ENCODE measurements at places on chromosomes 5 and 9. TPM values are rescaled to one million over a fixed set of nuclear protein-coding genes. Genes with fewer than 3 reads are reported as not detected.

DNA sequence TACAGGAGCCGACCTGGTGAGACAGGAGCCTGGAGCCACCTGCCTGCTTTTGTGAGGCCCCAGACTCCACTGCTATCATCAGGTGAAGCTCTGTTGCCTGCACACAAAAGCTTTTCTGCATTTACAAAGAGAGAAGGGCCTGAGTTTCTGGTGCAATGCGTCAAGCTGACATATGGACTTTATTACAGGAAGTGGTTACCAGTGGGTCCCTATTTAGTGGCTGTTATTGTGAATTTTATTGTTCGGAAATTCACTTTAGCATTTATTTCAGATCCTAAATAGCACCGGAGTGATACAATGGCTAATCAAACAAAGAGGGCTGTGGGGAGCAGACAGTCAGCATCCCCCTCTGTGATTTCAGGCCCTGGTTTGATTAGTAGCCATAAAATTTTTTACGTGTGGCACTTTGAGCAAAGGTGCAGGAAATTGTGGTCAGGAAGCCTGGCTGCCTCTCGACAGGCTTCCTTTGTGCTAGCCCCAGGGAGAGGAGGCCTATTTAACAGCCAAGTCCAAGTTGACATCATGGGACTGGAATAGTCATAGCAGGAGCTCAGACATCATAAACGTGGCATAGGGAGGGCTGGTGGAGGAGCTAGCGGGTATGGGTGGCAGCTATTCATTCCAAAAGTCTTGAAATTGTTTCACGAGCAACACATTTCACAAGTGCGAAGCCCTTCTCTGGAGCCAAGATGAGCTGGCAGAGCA, 8.4 kb downstream of the TGFBI start:
- no peaks in the 10 kb centered on the region for H3K36me3 ChIP-seq
- peak; percentile 28 for DNase-seq

NSG2 gene
- polyA plus RNA-seq: not detected

BRD9 gene
- polyA plus RNA-seq: 16.4 TPM

MYORG gene
- 0.69 TPM for polyA plus RNA-seq

DNA sequence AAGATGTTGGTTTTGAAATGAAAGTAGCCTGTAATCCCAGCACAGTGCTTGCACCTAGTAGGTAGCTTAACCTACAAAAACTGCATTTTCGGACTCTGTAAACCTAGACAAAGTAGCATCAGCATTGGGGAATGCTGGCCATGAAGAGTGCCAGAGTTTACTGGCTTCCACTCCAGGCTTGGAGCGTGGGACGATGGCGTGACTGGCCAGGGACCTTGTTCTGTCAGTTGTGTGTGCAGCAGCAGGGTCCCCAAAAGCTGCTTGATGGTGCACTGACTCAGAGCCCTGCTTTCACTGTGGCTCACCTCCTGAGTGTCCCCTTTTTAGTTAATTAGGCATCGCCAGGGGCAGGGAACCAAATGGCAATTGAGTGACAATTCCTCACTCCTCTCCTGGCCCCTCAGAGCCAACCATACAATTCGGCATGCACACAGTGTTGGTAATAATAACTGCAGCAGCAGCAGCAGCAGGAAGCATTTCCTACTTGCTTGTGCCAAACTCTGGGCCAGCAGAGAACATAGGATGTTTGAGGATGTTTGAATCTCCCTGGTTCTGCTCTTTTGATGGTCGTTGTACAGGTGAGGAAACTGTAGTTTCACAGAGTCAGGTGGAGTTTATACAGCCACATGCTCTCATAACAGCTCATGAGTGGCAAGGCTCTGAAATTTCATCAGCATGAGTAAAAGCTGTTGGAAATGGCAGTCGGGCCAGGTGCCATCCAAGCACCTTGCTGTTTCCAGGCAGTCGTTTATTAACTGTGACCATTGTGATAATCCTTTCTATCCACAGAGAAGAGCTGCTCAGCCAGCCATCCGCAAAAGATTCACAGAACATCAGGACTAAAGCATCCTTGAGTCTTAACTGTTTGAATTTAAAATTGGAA, 4.2 kb downstream of the UBE2QL1 start:
- no peak overlapping the region for H3K27ac ChIP-seq
- peaks cover 6% of the 10 kb centered on the region for H3K4me1 ChIP-seq
- H3K36me3 ChIP-seq: no peaks in the 10 kb centered on the region
- H3K4me3 ChIP-seq: no peak overlapping the region
- H3K27me3 ChIP-seq: peaks cover 32% of the 10 kb centered on the region
- DNase-seq: no peak

LCN15 gene
- polyA plus RNA-seq: not detected

DNA sequence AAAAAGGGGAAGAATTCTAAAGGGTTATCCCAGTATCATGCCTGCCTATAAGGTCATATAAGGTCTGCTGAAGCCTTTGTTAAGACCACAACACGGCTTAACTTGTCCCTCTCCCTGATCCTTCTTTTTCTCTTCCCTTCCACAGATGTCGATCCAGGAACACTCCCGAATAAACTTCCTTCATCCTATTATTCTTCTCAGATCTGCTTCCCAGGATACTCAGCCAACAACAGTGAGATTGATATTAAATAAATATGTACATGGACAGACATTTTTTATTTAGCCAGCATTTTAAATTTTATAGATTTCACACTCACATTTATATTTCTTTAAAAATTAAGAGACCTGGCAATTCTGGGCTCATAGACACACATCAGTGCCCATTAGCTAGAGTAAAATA, 44.1 kb downstream of the DPYSL3 start:
- DNase-seq: no peak
- H3K27me3 ChIP-seq: no peaks in the 10 kb centered on the region
- no peak overlapping the region for H3K27ac ChIP-seq
- no peaks in the 10 kb centered on the region for H3K36me3 ChIP-seq

DNA sequence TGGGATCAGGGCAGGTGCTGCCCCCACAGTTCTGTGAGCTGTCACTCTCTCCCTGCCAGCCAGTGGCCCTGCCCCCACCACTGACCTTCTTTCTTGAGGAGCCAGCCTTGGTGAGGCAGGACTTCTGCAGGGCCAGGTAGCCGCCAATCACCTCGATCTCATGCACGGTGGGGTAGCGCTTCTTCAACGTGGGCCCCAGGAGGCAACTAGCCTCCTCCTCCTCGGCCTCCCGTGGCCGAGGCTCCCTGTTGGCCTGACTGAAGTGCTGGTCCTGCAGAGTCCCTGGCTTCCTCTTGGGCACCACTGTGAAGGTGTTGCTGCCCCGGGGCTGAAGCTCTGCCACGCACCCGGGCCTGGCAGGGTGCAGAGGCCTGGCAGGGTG, 1.6 kb downstream of the TPRN start:
- no peaks in the 10 kb centered on the region for H3K27me3 ChIP-seq
- H3K4me1 ChIP-seq: peaks cover 10% of the 10 kb centered on the region
- H3K4me3 ChIP-seq: no peak overlapping the region
- no peaks in the 10 kb centered on the region for H3K36me3 ChIP-seq

SLC6A7 gene
- not detected for polyA plus RNA-seq

DNA sequence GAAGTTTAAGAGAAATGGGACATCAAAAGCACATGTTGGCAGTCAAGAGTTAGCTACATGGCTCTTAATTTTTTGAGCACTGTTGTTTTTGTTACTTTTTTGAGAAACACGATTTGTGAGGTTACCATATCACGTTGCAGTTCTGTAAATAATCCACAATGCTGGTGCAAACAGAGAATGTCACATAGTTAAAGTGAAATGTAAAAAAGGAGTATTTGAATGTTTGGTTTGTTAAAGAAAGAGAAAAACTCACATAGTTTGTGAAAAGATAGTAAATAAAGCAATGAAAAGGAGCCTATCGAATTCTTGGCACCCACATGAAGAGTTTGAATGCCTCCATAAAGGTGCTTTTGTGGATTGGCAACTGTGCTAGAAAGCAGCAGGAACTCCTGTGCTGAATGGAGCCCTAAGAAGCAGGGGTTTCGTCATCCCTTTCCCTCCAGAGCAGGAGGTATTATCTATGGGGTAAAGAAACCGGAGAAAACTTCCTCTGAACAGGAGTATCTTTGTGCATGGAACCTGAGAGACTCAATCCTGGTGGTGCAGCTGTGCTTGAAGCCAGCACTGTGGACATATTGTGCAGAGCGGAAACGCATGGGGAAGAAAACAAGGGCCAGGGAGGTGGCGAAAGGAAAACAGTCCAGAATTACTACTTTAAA, 148.5 kb upstream of the OTULINL start:
- peaks cover 3% of the 10 kb centered on the region for H3K36me3 ChIP-seq
- no peak overlapping the region for H3K27ac ChIP-seq
- H3K4me3 ChIP-seq: no peak overlapping the region
- H3K4me1 ChIP-seq: no peaks in the 10 kb centered on the region

GRCh38 chr5:5181650-5182324, 41.7 kb downstream of the ADAMTS16 start:
- no peak overlapping the region for H3K4me3 ChIP-seq
- no peaks in the 10 kb centered on the region for H3K36me3 ChIP-seq
- DNase-seq: no peak
- no peak overlapping the region for H3K27ac ChIP-seq

GRCh38 chr9:6096821-6097220, 81.4 kb upstream of the RANBP6 start:
- H3K4me1 ChIP-seq: no peaks in the 10 kb centered on the region
- no peak overlapping the region for H3K4me3 ChIP-seq
- H3K27ac ChIP-seq: no peak overlapping the region
- peaks cover 11% of the 10 kb centered on the region for H3K27me3 ChIP-seq

DNA sequence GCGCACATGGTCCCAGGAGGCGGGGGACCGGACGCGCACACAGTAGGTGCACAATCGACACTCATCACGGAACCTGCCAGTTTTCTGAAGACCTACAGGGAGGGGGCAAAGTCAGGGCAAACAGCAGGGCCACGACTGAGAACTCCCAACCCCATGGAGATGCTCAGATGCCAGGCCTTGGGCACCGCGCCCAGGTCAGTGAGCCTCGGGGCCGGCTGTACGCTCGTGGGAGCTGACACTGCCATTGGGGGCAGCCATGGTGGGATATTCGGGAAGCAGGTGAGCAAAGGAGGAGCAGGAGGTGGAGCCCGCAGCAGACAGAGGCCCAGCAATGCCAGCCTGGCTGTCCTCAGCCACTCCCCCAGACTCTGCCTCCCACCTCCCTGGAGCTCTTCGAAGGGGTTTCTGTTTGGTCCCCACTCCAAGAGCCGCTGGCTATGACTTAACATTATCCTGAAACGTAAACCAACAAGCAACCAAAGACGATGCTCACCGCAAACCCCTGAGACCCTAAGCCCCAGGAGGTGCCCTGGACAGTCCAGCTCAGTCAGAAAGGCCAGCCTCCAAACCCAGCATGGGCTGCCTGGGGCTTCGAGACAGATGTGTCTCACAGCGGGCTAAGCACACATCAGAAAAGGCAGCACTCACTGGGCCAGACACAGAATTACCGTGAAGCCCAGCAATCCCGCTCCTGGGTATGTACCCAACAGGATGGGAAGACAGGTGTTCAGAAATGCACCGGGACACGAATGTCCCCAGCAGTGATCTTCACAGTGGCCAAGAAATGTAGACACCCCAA, 78.4 kb downstream of the VAV2 start:
- no peak overlapping the region for H3K27ac ChIP-seq
- no peaks in the 10 kb centered on the region for H3K36me3 ChIP-seq
- no peak for DNase-seq
- no peak overlapping the region for H3K4me3 ChIP-seq
- H3K4me1 ChIP-seq: no peaks in the 10 kb centered on the region

GRCh38 chr9:127388037-127388855, 8.7 kb upstream of the SLC2A8 start:
- H3K27me3 ChIP-seq: peaks cover 16% of the 10 kb centered on the region
- peaks cover 15% of the 10 kb centered on the region for H3K4me1 ChIP-seq
- H3K4me3 ChIP-seq: peak overlapping the region; percentile 2
- peak overlapping the region; percentile 40 for H3K27ac ChIP-seq
- peak; percentile 75 for DNase-seq

DNA sequence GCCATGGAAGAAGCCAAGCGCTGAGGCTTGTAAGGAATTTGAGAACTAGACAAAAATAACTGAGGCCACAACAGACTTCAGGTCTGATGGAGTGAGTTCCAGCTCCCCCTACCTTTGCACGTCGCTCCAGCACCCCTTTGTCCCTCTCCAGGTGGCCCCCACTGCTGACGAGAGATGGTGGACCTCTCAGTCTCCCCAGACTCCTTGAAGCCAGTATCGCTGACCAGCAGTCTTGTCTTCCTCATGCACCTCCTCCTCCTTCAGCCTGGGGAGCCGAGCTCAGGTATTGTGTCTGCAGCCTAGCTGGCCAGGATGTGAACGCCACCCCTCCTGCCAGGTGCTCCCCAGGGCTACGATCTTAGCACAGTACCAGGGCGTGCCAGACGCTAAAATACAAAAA, 5.2 kb downstream of the BTNL9 start:
- peaks cover 3% of the 10 kb centered on the region for H3K27me3 ChIP-seq
- H3K36me3 ChIP-seq: no peaks in the 10 kb centered on the region
- H3K4me1 ChIP-seq: no peaks in the 10 kb centered on the region

DNA sequence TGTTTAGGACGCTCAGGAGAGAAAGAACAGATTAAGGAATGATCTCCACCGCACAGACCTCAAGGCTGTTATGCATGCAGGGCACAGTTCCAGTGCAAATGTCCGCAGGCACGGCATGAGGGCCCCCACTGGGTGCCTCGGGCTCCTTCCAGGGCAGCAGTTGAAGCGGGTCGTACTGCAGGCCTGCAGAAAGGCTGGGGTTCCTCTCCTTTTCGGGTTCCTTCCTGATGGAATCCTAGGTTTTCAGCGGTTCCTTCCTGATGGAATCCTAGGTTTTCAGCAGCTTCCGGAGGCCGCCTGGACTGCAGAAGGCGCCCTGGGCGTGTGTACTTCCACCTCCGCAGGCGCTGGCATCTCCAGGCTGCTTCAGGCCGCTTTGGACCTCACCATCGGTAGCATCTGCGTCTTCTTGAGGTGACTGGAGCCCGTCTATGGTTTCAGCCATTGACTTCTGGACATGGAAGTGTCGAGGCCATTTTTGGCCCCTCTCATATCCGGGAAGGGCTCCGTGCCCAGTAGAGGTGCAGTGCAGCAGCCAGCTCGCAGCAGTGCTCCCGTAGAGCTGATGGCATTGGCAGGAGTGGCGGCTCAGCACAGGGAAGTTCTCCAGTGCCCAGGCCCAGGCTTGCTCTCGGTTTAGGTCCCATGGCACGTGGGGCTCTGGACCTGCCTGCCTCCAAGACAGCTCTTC, 5.6 kb upstream of the MGAT4B start:
- peaks cover 2% of the 10 kb centered on the region for H3K4me1 ChIP-seq
- no peaks in the 10 kb centered on the region for H3K27me3 ChIP-seq
- no peak for DNase-seq
- H3K4me3 ChIP-seq: no peak overlapping the region
- no peak overlapping the region for H3K27ac ChIP-seq

DNA sequence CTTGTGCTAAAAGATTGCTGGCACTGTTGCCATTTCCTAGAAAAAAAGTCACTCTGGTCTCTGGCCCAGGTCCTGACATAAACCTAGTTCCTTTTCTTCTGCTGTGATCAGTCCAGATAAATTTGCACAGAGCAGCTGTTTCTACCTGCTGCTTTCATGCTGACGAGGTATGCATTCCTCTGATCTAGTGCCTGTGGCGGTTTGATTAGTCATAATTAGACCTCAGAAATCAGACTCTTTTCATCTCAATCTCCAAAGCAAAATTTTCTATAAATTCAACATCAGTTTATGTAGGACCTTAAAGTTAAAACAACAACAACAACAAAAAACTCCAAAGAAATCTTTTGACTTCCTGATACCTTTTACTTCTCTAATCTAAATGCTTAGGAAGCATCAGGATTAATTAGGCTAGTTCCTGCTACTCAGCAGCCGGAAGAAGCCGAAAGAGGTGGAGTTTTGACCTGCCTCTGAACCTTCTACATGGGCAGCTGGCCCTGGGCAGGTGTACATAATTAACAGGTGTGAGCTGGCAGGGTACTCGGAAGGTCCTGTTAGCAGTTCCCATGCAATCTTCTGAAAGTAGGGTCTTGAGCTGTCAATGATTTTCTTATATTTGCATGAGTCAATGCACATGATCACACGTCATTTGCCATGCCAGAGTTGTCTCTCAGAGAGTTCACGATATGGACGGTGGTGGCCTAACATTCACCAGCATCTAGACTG, 83.3 kb upstream of the CCDC112 start:
- H3K27ac ChIP-seq: no peak overlapping the region
- H3K36me3 ChIP-seq: no peaks in the 10 kb centered on the region
- no peaks in the 10 kb centered on the region for H3K4me1 ChIP-seq
- no peak for DNase-seq
- peaks cover 2% of the 10 kb centered on the region for H3K27me3 ChIP-seq

All from immature natural killer cell (primary cell).